ENCODE measurements at places on chromosomes 3 and 15. TPM values are rescaled to one million over a fixed set of nuclear protein-coding genes. Genes with fewer than 3 reads are reported as not detected.

- H3K27me3 ChIP-seq, result no peaks in the 10 kb centered on the region
- DNase-seq, result no peak
- H3K4me3 ChIP-seq, result no peak overlapping the region
- no peak overlapping the region for H3K27ac ChIP-seq
These were observed 45.2 kb downstream of the ADAM10 start for GRCh38 chr15:58704155-58704865.

- H3K27ac ChIP-seq, result peak overlapping the region; percentile 15
- H3K36me3 ChIP-seq, result no peaks in the 10 kb centered on the region
- H3K4me3 ChIP-seq, result no peak overlapping the region
- no peak for DNase-seq
- H3K27me3 ChIP-seq, result peaks cover 18% of the 10 kb centered on the region
These were observed 6.7 kb upstream of the PSTPIP1 start for GRCh38 chr15:76987896-76988860.

The PTPRG gene
- total RNA-seq, result 44.3 TPM

DNA sequence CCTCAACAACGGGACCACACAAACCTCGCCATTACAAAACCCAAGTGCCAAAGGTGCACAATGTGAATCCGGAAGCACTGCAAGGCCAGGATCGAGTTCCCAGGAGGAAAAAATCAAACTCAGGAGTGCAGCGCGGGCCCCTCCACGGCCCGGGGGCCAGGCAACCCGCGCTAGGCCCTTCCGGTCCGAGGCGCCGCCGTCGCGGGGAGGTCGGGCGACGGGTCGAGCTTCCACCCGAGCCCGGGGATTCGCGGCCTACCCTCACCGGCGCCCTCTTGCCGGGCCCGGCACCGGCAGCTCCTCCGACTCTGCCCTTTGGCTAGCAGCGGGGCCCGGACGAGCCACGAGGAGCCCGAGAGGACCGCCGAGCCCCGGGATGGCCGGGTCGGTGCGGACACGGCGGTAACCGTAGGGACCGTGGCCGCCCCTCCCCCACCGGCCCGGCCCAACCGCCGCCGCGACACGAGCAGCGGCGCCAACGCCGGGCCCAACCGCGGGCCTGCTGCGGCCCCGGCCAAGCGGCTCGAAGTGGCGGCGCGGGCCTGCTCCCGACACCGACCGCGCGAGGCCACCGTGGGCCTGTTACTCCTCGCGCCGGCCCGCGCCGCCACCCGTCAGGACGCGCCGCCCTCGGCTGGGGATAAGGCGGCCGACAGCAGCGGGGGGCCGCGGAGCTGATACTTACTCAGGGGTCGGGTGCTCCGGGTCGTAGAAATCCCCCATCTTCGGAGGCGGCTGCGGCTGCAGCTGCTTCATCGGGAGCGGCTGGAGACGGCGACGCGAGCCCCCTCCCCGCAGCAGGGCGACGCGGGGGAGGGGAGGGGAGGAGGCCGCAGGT, 525 bp downstream of the SETD2 start:
- H3K4me1 ChIP-seq, result peaks cover 35% of the 10 kb centered on the region
- peak overlapping the region; percentile 99 for H3K27ac ChIP-seq
- H3K27me3 ChIP-seq, result no peaks in the 10 kb centered on the region
- DNase-seq, result peak; percentile 37

DNA sequence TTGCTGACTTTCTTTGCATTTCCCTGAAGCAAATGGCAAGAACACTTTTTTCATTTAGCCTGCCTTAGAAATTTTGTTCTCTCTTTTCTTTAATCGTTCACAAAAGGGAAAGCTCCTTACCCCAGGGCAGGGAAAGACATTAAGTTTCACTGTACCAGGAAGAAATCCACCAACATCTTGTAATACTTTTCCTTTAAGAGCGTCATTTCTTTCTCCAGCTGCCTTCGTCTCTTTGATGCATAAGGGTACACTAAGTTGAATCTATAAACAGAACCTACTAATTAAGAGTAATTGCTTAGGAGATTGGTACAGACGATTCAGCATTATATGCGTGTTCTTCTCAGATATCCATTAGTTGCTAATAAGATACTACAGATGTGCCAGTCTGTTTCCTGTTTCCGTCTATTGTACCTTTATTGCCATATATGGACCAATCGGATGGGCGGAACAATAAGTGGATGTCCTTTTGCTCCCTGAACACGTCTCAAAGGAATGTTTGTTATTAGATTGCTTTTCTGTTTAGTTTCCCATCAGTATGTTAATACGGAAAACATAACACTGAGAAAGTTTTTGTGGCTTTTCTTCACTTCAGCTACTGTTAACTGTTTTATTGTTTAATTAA, 276.7 kb upstream of the RARB start:
- H3K36me3 ChIP-seq, result no peaks in the 10 kb centered on the region
- H3K27ac ChIP-seq, result no peak overlapping the region
- peaks cover 22% of the 10 kb centered on the region for H3K4me1 ChIP-seq
- H3K27me3 ChIP-seq, result no peaks in the 10 kb centered on the region
- DNase-seq, result no peak
- no peak overlapping the region for H3K4me3 ChIP-seq

The GOLGA8A gene
- total RNA-seq, result 160 TPM

DNA sequence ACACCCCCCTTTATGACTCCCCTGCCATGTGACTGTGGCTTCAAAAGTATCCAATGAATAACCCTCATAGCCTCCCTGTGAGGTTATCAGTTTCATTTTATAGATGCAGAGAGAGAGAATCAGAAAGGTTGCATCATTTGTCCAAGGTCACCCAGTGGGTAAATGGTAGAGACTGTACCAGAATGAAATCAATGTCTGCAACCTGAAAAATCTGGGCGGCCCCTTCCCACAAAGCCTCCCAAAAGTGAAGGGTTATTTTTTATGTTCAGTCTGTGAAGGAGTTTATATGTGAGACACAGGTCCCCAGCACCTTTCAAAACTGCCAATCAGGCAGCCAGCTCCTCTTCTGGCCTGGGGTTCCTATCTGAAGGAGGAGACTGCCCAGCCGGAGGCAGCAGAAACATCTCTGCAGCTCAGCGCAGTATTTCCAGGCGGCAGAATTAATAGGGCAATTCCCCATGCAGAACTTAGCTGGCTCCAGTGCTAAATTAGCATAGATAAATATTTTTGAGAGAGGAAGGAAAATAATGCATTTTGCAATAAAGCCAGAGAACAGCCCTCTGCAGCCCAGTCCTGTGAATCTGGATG, 130.8 kb upstream of the PRR20G start:
- H3K27ac ChIP-seq, result no peak overlapping the region
- H3K4me1 ChIP-seq, result peaks cover 3% of the 10 kb centered on the region
- DNase-seq, result no peak
- H3K4me3 ChIP-seq, result no peak overlapping the region
- H3K27me3 ChIP-seq, result peaks cover 44% of the 10 kb centered on the region

GRCh38 chr3:41419809-41420208, 220.5 kb downstream of the CTNNB1 start:
- H3K4me1 ChIP-seq, result peaks cover 10% of the 10 kb centered on the region

- peaks cover 13% of the 10 kb centered on the region for H3K36me3 ChIP-seq
- no peak for DNase-seq
- peak overlapping the region; percentile 94 for H3K4me3 ChIP-seq
- H3K4me1 ChIP-seq, result peaks cover 37% of the 10 kb centered on the region
- peak overlapping the region; percentile 98 for H3K27ac ChIP-seq
These were observed 2.1 kb downstream of the DZIP1L start for GRCh38 chr3:138113326-138113725.

DNA sequence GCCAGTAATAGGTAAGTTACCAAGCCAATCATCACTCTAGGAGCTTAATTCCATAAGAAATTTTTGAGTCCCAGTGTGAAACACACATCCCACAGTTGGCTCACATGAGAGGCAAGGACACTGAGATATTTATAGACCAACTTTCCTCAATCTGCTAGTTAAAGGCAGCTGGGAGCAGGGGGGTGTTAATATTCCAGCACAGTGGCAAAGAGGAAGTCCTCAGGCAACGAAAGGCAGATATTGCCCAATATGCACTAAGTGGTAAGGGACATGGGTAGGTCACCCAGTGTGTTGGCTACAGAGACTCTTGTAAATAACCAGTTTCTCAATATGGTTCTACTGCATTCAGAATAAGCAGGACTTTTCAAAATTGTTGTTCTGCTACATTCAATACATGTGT, 61.0 kb downstream of the TOP2B start:
- H3K36me3 ChIP-seq, result peaks cover 40% of the 10 kb centered on the region
- no peaks in the 10 kb centered on the region for H3K27me3 ChIP-seq
- H3K4me3 ChIP-seq, result no peak overlapping the region
- no peak overlapping the region for H3K27ac ChIP-seq
- no peaks in the 10 kb centered on the region for H3K4me1 ChIP-seq
- no peak for DNase-seq

The ADAMTSL3 gene
- 0.24 TPM for total RNA-seq

The SEMA3B gene
- 24.6 TPM for total RNA-seq

The MUC4 gene
- total RNA-seq, result 0.44 TPM

DNA sequence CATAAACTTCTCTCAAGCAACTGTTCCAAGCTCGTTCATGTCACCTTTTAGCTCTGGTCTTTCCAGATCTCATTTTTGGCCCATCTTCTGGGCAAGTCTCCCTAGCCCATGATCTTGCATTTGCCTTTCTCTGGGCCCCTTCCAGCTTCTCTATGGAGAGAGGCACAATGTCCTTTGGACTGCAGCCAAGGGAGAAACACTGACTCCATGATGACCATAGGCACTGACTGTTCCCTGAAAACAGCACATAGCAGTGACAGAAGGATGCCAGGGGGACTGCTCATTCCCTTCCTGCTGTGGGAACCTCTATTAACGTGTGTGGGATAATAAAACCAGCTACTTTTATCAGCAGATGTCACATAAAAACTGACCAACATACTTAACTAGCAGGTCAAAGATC, 60.3 kb downstream of the STRIT1 start:
- no peaks in the 10 kb centered on the region for H3K36me3 ChIP-seq
- H3K27ac ChIP-seq, result peak overlapping the region; percentile 26
- DNase-seq, result no peak
- H3K27me3 ChIP-seq, result no peaks in the 10 kb centered on the region

DNA sequence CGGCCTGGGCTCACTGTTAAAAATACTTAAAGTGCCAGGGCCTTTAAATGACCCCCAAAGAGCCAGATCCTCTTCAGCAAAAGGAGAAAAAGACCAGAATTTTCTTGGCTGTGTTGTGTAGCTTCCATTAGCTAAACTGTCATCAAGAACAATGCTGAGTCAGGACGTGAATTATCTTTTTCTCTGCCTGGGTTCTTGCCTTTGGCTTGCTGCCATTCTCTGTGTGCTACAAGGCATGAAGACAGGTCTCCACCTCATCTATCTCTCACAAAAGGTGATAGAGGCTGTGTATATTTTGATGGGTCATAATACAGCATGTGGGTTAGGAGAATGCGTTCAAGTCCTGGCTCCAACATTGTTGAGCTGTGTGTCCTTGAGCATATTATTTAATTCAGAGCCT, 52.4 kb upstream of the SELENOK start:
- H3K4me1 ChIP-seq, result no peaks in the 10 kb centered on the region
- no peak overlapping the region for H3K4me3 ChIP-seq
- H3K27me3 ChIP-seq, result peaks cover 16% of the 10 kb centered on the region
- no peak for DNase-seq

DNA sequence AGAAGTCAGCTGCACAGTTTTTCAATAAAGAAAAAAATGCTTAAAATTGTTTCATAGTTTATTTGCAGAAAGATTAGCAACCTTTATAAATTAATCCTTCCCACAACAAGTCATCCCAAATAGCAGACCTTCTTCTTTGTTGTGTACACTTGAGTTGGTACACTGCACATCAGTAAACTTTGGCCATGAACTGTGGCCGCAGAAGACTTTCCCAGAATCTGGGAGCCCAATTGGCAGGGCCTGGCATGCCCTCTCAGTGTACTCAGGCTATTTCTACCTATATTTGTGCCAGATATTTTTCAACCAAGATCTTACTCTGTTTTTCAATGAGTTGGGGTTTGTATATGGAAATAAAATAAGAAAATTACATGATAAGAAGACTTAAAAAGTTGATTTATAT, 133.1 kb downstream of the DIPK2A start:
- H3K4me3 ChIP-seq, result no peak overlapping the region
- no peaks in the 10 kb centered on the region for H3K27me3 ChIP-seq
- peaks cover 22% of the 10 kb centered on the region for H3K4me1 ChIP-seq
- H3K27ac ChIP-seq, result no peak overlapping the region

DNA sequence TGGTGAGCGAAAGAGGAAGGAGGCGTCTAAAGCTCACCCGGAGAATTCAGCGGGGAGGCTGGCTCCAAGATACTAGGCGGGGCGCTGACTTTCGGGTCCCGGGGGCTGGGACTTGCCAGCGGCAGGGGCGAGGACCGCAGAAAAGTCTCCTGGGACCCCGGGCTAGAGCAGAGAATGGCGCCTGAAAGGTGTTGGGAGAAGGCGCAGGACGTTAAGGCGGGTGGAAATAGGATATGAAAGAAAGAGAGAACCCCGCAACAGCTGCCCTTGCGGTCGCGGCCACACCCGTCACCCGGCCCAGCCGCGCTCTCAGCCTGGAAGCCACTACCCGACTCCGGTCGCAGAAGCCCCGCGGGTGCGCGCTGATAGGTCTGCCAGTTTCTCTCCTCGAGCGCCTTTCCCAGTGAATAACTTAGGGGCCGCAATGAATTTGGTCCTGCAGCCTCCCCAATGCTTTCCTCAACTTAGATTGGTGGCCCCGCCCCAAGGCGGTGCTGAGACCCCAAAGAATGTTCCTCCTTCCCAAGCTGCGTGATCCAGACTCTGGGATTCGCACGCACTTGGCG, 604 bp downstream of the LTK start:
- peaks cover 10% of the 10 kb centered on the region for H3K36me3 ChIP-seq
- H3K4me1 ChIP-seq, result peaks cover 1% of the 10 kb centered on the region
- no peak for DNase-seq
- H3K4me3 ChIP-seq, result peak overlapping the region; percentile 65
- peaks cover 51% of the 10 kb centered on the region for H3K27me3 ChIP-seq
